ENCODE measurements at places on chromosomes 2 and 18. TPM values are rescaled to one million over a fixed set of nuclear protein-coding genes. Genes with fewer than 3 reads are reported as not detected.

- DNase-seq: no peak
Observed at GRCh38 chr2:96163768-96164429, 18.7 kb upstream of the DUSP2 start.

GRCh38 chr18:65659912-65660311 lies 90.9 kb upstream of the CDH7 start:
- peak; percentile 20 for DNase-seq

GRCh38 chr2:41719756-41720155 lies 328.1 kb upstream of the PKDCC start:
- DNase-seq: no peak

DNA sequence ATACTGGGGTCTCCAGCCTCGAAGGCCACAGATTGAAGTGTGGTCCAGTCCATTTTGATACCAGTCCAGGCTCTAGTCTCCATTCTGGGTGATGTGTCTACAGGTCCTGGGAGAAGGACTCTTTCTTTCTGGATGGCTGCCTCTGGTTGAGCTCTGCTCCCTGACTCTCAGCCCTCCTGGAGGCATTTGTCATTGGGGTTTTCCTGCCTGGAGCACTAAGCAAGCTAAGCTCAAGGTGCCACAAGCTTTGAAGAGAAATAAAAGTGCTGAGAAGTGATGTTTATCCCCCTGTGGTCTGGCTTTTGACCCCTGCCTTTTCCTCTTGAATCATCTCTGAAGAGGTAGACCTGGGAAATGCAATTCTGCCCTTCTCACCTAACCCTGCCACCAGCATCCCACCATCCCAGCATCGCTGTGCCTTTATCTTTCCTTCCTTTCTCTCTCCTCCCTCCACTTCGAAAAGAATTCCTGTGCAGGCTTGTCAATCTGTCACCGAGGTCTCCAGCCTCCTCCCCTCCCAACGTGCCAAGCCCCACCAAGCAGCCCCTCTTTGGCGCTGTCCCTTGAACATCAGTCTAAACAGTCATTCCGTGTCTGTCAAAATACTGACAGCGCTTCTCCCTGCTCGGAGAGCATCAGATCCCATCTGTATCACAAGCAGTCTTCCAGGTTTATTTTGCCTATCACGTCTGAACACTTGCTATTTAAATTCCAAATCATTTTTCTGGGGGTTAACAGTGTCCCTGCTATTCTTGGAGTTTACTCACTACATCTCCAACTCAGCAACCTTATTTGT lies 334.6 kb upstream of the SLC14A2 start:
- DNase-seq: no peak

- DNase-seq: peak; percentile 45
Observed at GRCh38 chr2:29841386-29842004, 79.9 kb downstream of the ALK start.

DNA sequence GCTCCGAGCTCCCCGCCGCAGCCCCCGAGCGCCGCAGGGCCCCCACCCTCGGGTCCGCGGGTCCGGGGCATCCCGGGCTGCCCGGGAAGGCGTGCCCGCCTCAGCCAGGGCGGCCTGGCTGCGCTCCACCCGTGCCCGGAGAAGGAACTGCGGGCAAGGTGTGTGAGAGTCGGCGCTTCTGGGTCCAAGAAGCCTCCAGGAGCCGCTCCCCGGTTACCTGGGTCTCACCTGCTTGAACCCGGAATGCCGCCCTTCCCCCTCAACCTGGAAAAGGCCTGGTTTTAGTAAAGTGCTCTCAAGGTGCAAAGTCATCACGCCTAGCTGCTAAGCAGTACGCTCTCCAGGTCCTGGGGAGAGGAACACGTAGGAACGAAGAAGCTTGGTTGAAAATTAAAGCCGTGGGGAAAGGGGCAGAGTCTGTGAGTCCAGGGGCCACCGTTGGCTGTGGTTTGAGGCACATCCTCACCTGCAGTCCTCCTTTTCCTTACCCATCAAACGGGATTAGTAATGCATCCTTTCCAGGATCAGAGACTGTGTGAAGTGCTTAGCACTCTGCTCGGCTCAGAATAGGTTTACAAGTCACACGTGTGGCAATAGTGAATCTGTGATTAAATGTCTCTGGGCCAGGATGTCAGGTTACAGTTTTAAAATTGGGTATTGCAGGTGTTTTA lies 1.2 kb downstream of the ASAP2 start:
- peak; percentile 41 for DNase-seq

DNA sequence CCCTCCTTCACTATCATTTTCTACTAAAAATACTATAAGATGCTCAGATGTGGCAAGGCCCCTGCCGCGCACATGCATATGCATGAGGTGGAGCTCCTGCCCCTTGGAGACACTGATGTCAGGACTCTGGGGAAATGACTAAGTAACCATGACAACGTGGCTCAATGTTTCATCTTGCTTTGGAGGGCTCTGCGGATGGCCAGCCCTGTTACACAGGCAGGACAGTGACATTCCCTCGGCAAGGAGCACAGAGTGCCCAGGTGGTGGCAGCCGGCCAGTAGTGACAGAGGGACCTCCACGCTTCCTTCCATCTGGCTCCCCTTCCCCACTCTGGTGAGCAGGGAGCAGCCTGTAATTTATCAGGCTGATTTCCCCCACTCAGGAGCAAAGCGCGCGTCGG lies 364.1 kb downstream of the SS18 start:
- no peak for DNase-seq

- DNase-seq: no peak
Observed at GRCh38 chr2:181374781-181375675, 82.2 kb upstream of the ITGA4 start.

DNA sequence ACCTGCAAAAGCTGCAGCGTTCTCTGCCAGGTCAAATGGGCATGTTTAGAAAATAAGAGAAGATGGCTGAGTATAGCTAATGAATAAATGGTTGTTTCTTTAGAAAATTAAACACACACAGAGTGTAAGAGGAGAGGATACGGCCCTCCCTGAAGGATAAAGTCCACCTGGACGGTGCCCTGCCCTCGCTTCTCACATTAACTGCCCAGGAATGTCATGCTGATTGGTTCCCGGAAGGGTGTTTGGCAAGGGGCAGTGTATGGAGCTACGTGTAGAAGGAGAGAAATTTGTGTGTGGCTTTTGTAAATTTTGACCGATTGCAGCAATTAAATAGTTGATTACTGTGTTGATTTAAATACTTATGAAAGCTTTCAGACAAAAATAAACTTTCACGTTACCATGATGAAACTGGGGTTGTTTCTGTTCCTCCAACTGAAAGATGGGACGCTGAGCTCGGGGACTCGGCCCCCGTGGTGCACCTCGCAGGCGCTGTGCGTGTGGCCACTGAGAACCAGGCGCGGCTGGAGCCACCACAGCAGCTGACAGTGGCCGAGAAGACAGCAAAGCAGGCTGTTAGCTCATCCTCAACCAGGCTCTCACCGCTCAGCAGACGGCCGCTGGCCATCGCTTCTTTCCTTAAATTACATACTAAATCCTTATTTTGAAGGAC lies 22.7 kb downstream of the MPPE1 start:
- DNase-seq: peak; percentile 35

GRCh38 chr2:147468349-147468748 lies 376.5 kb upstream of the ACVR2A start:
- DNase-seq: no peak

GRCh38 chr18:23882616-23883276 lies 131.8 kb upstream of the TTC39C start:
- DNase-seq: no peak

GRCh38 chr2:65340898-65341681 lies 91.3 kb downstream of the SPRED2 start:
- DNase-seq: no peak

GRCh38 chr2:231323316-231323715 lies 72.2 kb upstream of the B3GNT7 start:
- DNase-seq: no peak

DNA sequence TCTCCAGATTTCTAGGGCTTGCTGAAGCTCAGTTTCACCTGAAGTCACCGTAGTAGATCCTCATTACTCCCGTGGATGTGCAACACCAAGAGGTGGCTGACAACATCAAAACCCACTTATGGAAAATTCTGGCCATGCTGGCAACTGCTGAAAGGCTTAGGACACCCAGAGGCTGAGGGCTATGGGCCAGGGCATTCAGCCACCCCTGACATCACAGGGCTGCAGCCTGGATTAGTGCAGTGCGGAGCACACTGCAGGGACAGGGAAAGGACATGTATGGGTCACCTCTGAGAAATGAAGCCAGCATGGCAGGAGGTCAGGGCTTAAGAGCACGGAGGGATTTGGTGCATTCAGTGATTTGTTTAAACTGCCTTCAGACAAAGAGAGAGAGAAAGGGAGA lies 300.6 kb downstream of the TDRD15 start:
- DNase-seq: no peak

- no peak for DNase-seq
Observed at GRCh38 chr18:46677611-46678010, 20.6 kb upstream of the LOXHD1 start.

DNA sequence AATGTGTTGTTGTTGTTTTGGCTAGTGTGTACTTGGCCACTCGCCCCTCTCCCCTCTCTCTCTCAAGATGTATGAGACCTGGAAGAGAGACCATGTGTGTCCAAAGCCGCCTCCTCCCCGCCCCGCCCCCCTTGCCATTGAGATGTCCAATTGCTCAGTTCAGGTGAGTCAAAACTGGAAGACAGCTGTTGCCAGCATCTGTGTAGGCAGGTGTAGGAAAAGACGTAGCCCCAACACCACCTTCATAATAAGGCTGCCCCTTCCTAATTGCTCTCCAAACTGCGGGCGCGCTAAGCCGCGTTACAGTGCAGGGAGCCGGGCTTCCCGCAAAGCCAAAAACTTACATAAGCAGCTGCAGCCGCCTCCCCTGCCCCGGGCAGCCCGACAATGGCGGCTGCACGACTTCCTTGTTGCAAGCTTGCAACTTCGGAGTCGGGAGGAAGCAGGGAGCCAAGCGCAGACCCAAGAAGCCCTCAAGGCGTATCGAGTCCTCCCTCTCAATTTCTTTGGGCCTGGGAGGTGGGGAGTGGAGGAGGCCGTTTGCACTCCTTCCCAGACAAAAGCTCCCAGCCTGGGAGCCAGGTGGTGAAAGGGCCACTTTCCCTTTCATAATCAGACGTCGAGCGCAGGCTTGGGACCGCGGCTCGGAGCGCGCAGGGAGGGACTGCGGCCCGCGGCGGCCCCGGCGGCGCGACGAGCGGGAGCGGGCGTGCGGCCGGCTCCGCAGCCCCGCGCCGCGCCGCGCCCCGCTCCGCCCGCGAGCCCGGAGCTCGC lies 882 bp downstream of the ZBTB14 start:
- peak; percentile 41 for DNase-seq

- no peak for DNase-seq
Observed at GRCh38 chr2:182393270-182393760, 33.5 kb downstream of the PDE1A start.

DNA sequence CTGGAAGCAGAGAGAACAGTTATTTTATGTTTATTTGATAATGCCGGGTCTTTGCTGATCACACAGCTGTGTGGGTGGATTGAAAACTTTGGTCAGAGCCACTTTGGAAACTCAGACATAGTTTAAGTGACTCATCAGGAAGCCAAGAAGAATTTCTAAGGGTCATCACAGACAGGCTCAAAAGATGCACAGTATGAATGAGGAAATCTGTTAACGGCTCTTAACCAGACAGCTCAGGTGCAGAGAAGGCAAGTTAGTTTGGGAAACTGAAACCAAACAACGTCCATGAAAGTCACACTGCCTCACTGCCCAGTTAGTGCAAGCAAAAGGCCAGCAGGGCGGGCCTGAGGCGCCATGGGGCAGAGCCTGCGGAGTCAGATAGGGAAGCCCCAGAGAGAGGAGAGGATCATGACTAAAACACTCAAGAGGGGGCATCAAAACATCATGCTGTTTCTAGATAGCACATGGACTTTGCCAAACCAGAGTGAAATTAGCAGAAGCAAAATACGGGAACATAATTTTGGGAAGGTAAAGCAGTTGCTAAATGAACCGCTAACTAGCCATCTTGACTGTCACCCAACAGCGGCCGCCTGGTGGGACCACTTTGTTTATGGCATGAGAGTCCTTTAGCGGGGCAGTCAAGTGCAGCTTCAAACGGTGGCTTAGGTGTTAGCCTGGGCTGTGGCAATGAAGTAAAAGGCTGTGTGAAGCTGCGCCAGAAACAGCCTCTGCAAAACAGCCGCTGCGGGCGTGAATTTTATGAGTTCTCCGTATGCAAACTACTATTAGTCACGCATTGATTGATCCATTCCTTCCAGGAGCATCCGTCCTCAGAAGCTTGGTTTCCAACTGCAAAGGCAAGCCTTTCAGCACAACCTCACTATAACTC lies 101.2 kb downstream of the KCTD18 start:
- peak; percentile 66 for DNase-seq

- DNase-seq: no peak
Observed at GRCh38 chr2:23411752-23412431, 26.9 kb downstream of the KLHL29 start.

- peak; percentile 4 for DNase-seq
Observed at GRCh38 chr2:58146707-58147106, 94.4 kb downstream of the FANCL start.

DNA sequence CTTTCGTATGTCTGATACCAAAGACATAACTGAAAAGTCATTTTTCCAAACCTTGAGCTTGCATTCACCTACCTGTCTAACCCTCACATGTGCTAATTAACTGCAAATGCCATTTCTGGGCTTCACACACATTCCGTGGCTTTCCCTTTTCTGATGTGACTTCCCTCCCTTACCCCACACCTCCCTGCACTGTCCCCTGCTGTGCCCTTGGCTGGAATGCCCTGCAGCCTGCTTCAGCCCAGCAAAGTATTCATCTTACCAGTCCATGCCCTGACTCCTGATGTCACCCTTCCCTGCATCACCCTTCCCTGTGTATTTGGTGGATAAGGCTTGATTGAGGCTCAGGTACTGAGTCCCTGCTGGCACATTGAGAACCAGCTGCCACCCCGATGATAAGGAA lies 12.2 kb downstream of the RETSAT start:
- DNase-seq: no peak

DNA sequence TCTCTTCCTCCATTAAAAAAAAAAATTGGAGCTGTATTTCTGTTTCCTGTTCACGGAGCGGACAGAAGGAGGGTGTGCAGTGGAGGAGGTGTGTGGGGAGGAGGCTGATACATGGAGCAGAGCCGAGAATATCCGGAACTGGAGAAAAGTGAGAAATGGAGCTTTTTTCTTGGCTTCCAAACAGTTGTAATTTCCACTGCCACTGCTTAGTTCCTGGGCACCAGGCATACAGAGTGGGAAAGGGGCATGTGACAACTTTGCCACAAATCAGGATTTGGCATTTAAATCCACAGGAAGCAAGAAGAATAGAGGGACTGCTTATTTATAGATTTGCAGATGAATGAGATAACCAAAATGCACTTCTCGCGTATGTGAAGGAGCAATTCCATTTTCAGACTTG lies 71.2 kb downstream of the BCL11A start:
- no peak for DNase-seq

GRCh38 chr2:47190188-47190881 lies 35.2 kb upstream of the STPG4 start:
- DNase-seq: peak; percentile 27

GRCh38 chr18:41338341-41338740 lies 616.7 kb upstream of the PIK3C3 start:
- no peak for DNase-seq

GRCh38 chr2:204172145-204172600 lies 235.6 kb downstream of the ICOS start:
- DNase-seq: no peak

The CD207 gene
- not detected for total RNA-seq

The PIEZO2 gene
- total RNA-seq: 0.91 TPM

The GLI2 gene
- total RNA-seq: 1.4 TPM

The MAP3K19 gene
- total RNA-seq: not detected

The OSR1 gene
- 1.4 TPM for total RNA-seq

The UGT1A10 gene
- 120 TPM for total RNA-seq

The SLC30A3 gene
- 0.24 TPM for total RNA-seq

The SCN3A gene
- total RNA-seq: 1.3 TPM

The CNNM4 gene
- 17.6 TPM for total RNA-seq

The IL1RL1 gene
- not detected for total RNA-seq

The CCNT2 gene
- total RNA-seq: 43.8 TPM

Measured in Calu3 (cell line).